Esophagus squamous epithelium (tissue), 5 donors: ENCODE measurements at places on chromosomes 7 and 10. TPM values are rescaled to one million over a fixed set of nuclear protein-coding genes. Genes with fewer than 3 reads are reported as not detected.

Gene PARD3
- total RNA-seq, result 57.3 TPM

Gene RINT1
- total RNA-seq, result 16.7 TPM

Gene CTAGE6
- total RNA-seq, result 0.57 TPM

Gene OPALIN
- not detected for total RNA-seq

Gene KRIT1
- total RNA-seq, result 33.9 TPM

Gene CPA5
- total RNA-seq, result not detected

- H3K27ac ChIP-seq, result no peak overlapping the region
- DNase-seq, result no peak
- no peaks in the 10 kb centered on the region for H3K4me1 ChIP-seq
- no peaks in the 10 kb centered on the region for H3K27me3 ChIP-seq
- no peak overlapping the region for H3K4me3 ChIP-seq
- H3K36me3 ChIP-seq, result no peaks in the 10 kb centered on the region
Observed at GRCh38 chr7:66326501-66327215, 121.5 kb downstream of the TPST1 start.

DNA sequence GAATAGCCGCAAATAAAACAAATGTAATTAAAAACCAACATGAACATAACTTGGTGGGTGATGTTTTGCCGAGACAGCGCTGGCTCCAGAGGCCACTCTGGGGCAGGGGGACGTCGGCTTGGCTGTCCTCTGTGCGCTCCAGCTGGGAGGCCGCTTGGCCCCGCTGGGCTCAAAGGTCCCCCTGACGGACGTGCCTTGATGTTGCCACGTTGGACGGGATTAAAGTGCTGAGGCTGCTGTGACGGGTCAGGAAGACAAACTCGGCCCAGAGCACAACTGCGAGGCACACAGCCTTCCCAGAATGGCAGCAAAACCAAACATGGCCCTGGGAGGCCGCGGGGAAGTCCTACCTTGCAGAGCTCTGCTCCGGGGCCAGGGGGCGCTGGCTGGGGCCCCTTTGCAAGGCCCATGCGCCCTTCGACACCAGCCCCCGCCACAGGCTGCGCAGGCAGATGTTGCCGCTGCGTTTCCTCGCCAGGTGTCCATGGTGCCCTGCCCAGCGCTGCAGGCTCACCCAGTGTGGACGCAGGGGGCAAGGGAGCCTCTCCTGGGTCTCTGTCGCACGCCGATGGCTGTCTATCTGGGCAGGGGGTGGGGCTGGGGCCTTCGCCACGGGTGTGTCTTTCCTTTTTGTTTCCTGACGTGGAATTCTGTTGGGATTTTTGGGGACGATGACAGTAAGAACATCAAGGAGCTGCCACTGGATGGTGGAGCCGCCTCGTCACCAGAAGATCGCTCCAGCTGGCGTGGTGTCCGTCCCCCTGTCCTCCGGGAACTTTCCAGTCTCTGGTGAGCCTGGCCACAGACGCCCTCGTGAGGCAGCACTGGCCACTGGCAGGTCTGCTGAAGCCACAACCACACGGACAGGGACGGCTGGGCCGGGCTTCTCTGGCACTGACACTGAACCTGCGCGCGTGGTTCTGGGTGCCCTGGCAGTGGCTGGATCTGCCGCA lies 99.6 kb upstream of the DIP2C start:
- H3K27me3 ChIP-seq, result peaks cover 35% of the 10 kb centered on the region
- DNase-seq, result no peak
- H3K27ac ChIP-seq, result no peak overlapping the region
- no peaks in the 10 kb centered on the region for H3K36me3 ChIP-seq
- H3K4me3 ChIP-seq, result peak overlapping the region; percentile 39

GRCh38 chr7:42237811-42238541 lies 967 bp upstream of the GLI3 start:
- no peak for DNase-seq
- peak overlapping the region; percentile 79 for H3K4me3 ChIP-seq
- H3K27me3 ChIP-seq, result no peaks in the 10 kb centered on the region
- H3K36me3 ChIP-seq, result no peaks in the 10 kb centered on the region
- H3K27ac ChIP-seq, result peak overlapping the region; percentile 96

DNA sequence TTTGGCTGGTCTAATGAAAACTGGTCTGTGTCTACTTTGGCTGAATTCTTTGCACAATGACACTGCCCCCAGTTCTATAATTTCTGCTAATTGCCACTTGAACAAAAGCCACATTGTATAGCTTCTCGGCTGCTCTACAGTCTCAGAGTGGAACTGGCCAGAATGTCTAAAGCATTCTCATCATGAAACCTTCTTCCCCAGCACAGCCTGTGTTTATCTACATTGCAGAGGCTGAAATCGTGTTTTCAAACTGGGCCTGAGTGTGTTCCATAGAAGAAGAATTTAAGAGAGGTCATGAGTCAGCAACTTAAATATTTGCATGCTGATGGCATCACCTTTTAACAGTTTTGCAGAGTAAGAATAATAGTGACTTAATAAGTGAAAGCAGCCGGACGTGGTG lies 177.2 kb downstream of the BUB3 start:
- no peak overlapping the region for H3K4me3 ChIP-seq
- H3K36me3 ChIP-seq, result no peaks in the 10 kb centered on the region
- H3K27me3 ChIP-seq, result no peaks in the 10 kb centered on the region

DNA sequence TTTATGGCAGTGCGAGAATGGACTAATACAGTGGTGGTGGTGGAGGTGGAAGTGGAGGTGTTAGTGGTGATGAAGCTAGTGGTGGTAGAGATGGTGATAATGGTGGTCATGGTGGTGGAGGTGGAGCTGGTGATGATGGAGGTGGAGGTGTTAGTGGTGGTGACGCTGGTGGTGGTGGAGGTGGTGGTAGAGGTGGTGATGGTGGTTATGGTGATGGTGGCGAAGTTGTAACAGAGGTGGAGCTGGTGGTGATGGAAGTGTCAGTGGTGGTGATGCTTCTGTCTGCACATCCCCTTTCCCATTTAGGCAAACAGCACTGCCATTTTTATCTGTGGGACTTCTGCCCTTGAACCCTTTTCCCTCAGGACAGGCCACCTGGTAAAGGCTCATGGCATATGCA lies 7.4 kb upstream of the PTPRN2 start:
- no peak overlapping the region for H3K27ac ChIP-seq
- no peak for DNase-seq
- H3K27me3 ChIP-seq, result peaks cover 8% of the 10 kb centered on the region
- no peaks in the 10 kb centered on the region for H3K36me3 ChIP-seq
- no peak overlapping the region for H3K4me3 ChIP-seq

DNA sequence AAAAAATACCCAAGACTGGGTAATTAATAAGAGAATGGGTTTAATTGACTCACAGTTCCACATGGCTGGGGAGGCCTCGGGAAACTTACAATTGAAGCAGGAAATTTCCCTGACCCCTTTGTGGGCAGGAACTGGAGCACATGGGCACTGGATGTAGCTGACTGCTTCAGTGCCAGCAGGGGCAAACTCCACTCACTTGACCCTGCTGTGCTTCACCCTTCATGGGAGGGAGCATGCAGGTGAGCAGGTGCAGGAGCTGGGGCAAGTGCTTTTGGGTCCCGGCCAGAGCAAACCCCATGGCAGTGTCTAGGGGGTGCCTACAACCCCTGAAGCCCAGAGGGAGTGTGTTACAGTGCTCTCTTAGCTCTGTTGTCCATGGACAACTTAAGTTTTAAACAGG lies 132.6 kb downstream of the AKR1D1 start:
- H3K4me3 ChIP-seq, result no peak overlapping the region
- no peaks in the 10 kb centered on the region for H3K36me3 ChIP-seq
- no peak overlapping the region for H3K27ac ChIP-seq
- no peak for DNase-seq

GRCh38 chr7:2559283-2559950 lies 638 bp downstream of the IQCE start:
- no peaks in the 10 kb centered on the region for H3K36me3 ChIP-seq
- H3K27ac ChIP-seq, result peak overlapping the region; percentile 79
- peak overlapping the region; percentile 59 for H3K4me3 ChIP-seq
- H3K4me1 ChIP-seq, result peaks cover 52% of the 10 kb centered on the region
- no peak for DNase-seq

DNA sequence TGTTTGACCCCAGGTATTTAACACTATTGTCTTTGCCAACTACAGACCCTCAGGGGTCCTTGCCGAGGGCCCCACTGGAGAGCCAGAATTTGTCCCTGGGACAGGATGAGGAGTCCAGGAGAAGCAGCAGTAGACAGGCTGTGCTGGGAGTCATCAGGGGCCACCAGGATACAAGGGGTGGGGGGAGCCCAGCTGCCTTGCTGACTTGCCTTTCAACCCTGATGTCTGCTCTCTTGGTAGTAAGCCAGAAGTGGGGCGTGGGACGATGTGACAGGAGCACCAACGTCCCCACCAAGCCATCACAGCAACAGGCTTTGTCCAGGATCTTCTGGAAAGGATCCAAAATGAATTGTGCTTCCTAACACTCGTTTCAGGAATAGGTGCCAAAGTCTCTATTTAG lies 62.4 kb upstream of the CDCA7L start:
- no peak overlapping the region for H3K4me3 ChIP-seq
- H3K36me3 ChIP-seq, result no peaks in the 10 kb centered on the region
- H3K27ac ChIP-seq, result no peak overlapping the region
- no peaks in the 10 kb centered on the region for H3K27me3 ChIP-seq

GRCh38 chr7:133358708-133359107 lies 105.8 kb downstream of the EXOC4 start:
- H3K27ac ChIP-seq, result no peak overlapping the region
- no peak overlapping the region for H3K4me3 ChIP-seq
- DNase-seq, result no peak
- H3K36me3 ChIP-seq, result no peaks in the 10 kb centered on the region

GRCh38 chr10:58439632-58440364 lies 54.6 kb downstream of the TFAM start:
- DNase-seq, result no peak
- no peaks in the 10 kb centered on the region for H3K27me3 ChIP-seq
- peaks cover 8% of the 10 kb centered on the region for H3K4me1 ChIP-seq
- H3K4me3 ChIP-seq, result no peak overlapping the region
- H3K27ac ChIP-seq, result no peak overlapping the region
- H3K36me3 ChIP-seq, result no peaks in the 10 kb centered on the region

GRCh38 chr7:115933471-115933870 lies 97.1 kb downstream of the TFEC start:
- DNase-seq, result no peak
- H3K27me3 ChIP-seq, result no peaks in the 10 kb centered on the region
- no peak overlapping the region for H3K4me3 ChIP-seq
- H3K4me1 ChIP-seq, result no peaks in the 10 kb centered on the region

GRCh38 chr10:132498562-132499366 lies 38.8 kb upstream of the INPP5A start:
- DNase-seq, result no peak
- H3K36me3 ChIP-seq, result no peaks in the 10 kb centered on the region
- no peaks in the 10 kb centered on the region for H3K27me3 ChIP-seq

DNA sequence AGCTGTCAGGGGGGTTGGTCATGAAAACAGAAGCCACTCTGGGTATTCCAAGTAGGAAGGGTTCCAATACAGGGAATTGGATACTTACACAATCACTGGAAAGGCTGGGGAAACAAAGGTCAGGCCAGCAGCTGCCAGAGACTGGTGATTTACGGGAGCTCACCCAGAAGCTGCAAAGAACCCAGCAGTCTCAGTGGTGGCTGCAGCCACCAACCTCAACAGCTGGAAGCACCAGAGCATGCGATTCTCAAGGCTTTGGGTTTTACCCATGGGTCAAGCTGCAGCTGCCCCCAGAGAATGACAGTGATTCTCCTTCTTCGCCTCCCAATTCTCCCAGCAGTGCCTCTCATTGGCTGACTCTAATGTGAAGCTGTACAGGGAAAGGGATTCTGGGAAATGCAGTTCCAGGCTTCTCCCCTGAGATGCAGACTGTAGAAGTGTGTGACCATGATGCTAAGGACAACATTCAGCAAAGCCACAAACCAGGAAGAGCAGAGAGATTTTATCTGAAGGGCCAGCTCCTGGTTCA lies 107.2 kb upstream of the TCF7L2 start:
- H3K4me1 ChIP-seq, result no peaks in the 10 kb centered on the region
- H3K36me3 ChIP-seq, result no peaks in the 10 kb centered on the region
- no peak overlapping the region for H3K4me3 ChIP-seq
- H3K27ac ChIP-seq, result no peak overlapping the region
- H3K27me3 ChIP-seq, result no peaks in the 10 kb centered on the region

DNA sequence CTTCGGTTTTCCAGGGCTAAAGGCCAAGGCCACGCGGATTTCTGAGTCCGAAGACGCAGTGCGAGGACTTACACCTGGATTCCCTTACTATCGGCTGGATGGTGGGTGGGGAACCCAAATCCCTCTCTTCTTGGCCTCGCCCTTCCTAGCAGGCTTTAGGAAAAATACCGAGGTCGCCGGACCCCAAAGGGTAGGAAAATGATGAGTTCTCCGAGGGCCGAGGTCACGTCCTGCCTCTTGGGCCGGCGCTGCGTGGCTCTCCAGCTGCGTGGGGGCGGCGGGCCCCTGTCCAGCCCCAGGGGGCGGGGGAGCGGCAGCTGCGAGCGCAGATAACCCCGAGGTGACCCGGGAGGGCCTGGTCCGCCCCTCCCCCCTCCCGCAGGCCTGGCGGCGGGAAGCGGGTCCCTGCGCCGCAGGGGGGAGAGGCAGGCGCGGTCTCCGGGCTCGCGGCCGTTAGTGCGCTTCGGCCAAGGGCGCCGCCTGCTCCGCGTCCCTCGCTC lies 805 bp upstream of the HMX3 start:
- H3K4me1 ChIP-seq, result peaks cover 64% of the 10 kb centered on the region
- DNase-seq, result no peak
- no peaks in the 10 kb centered on the region for H3K36me3 ChIP-seq
- no peak overlapping the region for H3K27ac ChIP-seq

DNA sequence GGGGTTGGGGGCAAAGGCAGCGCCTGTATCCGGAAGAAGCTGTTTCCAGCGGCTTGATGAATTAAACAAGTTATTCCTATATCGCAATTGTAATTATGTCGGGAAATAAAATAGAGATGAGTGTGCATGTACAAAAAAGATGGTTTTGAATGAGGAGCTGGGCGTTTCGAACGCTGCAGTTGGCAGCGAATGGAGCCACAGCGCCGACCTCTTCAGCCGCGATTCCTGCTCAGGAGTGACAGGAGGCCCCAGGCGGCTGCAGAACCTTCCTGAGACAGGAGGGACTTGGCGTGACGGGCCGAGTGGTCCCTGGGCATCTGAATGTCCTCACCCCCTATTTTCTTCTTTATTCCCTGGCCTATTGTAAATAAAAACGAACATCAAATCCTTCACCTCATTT lies 184.9 kb downstream of the DNAJB6 start:
- H3K4me3 ChIP-seq, result no peak overlapping the region
- no peaks in the 10 kb centered on the region for H3K27me3 ChIP-seq
- DNase-seq, result no peak
- H3K27ac ChIP-seq, result no peak overlapping the region
- no peaks in the 10 kb centered on the region for H3K4me1 ChIP-seq

GRCh38 chr7:132735476-132735875 lies 159.2 kb upstream of the PLXNA4 start:
- H3K27ac ChIP-seq, result no peak overlapping the region
- H3K4me3 ChIP-seq, result no peak overlapping the region
- no peaks in the 10 kb centered on the region for H3K4me1 ChIP-seq
- H3K36me3 ChIP-seq, result no peaks in the 10 kb centered on the region
- H3K27me3 ChIP-seq, result peaks cover 3% of the 10 kb centered on the region

GRCh38 chr7:28406192-28406591 lies 6.1 kb upstream of the CREB5 start:
- no peak overlapping the region for H3K4me3 ChIP-seq
- peaks cover 32% of the 10 kb centered on the region for H3K27me3 ChIP-seq
- H3K27ac ChIP-seq, result peak overlapping the region; percentile 60
- DNase-seq, result no peak
- H3K4me1 ChIP-seq, result peaks cover 65% of the 10 kb centered on the region

- H3K27me3 ChIP-seq, result no peaks in the 10 kb centered on the region
- H3K27ac ChIP-seq, result no peak overlapping the region
- H3K4me3 ChIP-seq, result no peak overlapping the region
- H3K36me3 ChIP-seq, result no peaks in the 10 kb centered on the region
Observed at GRCh38 chr10:58517081-58517480, 4.4 kb downstream of the BICC1 start.

GRCh38 chr7:141072548-141073172 lies 1.2 kb upstream of the TMEM178B start:
- H3K4me1 ChIP-seq, result peaks cover 19% of the 10 kb centered on the region
- H3K4me3 ChIP-seq, result peak overlapping the region; percentile 63
- H3K27ac ChIP-seq, result peak overlapping the region; percentile 60
- DNase-seq, result no peak
